ENCODE measurements at places on chromosomes 7 and 10.

DNA sequence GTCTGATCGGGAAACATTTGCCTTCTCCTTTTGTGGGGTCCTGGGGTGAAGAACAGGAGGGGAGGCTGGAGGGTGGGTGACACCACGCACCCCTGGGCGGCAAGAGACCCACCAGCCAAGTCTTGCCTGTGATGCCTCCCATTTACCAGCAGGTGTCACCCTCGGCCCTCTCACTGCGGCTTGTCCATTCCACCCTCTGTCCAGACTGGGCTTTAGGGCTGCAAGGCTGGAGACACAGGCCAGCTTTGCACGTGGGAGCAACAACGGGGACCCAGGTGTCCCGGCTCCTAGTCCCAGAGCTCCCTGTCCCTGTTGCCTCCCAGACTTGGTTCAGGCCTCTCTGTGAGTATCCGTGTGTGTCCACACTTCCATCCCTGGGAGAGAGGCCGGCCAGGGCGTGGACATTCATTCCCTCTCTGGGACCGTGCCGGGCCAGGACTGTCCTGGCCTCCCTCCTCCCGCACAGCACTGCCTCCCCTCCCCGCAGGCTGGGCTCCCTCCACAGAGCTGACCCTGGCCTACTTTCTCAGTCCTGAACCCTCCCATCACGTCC is 36.2 kb upstream of the GTF2IRD1 start:
- DNase-seq: no peak

DNA sequence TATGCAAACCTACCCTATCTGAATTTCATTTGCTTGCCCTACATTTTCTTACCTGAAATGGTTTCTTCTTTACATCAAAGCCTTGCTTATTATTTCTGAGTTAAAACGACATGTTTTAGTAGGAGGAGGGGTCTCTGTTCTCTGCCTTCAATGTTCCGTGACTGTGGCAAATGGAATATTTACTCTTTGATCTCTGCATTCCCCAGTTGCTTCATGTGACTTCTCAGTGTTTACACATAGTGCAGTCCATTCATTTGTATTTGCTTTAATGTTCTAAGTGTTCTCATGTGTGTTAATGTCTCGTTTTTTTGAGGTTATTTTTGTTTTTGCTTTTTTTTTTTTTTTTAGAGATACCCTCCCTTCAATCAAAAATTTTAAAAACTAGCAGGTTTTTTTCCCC is 75.8 kb downstream of the GNAI1 start:
- DNase-seq: no peak

- DNase-seq: no peak
Observed at GRCh38 chr7:133061357-133061756, 20.5 kb downstream of the CHCHD3 start.

DNA sequence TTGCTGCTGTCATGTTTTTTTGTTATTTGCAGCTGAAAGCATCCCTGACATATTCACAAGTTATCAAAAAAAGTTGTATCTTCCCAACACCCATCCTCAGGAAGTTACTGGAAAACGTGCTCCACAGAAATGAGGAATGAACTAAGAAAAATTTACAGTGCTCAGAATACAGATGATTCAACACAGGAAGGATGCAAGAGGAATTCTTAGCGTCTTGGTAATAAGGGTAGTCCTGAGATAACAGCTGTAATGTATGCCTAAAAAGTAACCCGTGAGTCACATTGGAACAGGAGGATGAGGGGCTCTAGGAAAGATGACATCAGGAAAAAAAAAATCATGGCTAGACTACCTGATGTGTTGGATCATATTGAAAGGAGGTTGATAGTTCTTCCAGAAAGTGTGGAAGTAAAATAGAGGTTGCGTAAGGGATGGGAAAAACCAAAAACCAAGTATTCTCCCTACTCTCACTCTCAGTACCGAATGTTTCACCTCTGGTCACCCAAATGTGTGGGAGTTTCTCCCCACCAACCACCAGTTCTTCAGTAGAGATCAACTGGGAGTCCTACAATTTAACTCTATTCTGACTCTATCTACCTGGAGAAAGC is 3.9 kb downstream of the ADAM12 start:
- DNase-seq: no peak
